ENCODE measurements at places on chromosomes 2 and 18.

DNA sequence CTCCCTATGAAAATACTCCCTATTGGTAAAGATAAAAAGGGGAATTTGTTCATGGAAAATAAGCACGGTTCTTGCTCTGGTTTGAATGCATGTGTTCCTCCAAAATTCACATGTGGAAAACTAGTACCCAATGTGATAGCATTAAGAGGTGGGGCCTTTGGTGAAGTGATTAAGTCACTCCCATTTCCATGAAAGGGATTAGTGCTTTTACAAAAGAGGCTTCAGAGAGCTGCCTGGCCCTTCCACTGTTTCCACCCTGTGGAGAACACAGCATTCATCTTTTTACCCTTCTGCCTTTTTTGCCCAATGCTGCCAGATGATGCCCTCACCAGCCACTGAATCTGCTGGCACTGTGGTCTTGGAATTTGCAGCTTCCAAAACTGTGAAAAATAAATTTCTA, 666.8 kb downstream of the ARHGAP15 start:
- H3K4me3 ChIP-seq, result no peak overlapping the region
- no peak for DNase-seq
- no peaks in the 10 kb centered on the region for H3K36me3 ChIP-seq
- H3K27ac ChIP-seq, result no peak overlapping the region
- no peaks in the 10 kb centered on the region for H3K27me3 ChIP-seq
- H3K4me1 ChIP-seq, result no peaks in the 10 kb centered on the region

DNA sequence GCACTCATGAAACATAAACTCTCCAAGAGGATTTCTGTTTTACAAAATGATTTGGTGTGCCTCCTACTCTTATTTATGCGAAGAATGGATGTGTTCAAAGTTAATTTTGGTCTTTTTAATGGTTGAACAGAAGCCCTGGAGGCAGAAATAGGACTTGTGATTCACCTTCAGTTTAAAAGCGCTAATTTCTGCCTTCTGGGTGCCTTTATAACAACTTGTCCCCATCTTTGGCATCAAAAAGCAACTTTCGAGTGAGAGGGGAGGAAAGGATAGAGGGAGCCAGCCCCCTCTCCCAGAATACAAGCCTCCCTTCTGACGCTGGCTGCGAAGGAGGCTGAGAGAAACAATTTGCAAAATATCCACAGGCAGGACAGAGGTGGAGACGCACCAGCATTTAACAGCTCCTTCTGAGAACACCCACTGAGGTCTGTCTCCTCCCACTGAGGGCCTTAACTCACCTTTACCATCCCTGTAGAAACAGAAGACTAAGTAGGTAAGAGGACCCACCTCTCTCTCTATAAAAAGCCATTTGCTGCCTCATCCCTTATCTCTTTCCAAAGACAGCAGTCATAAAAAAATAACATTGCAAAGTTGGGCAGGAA, 24.3 kb upstream of the BCL11A start:
- DNase-seq, result no peak
- H3K27ac ChIP-seq, result no peak overlapping the region
- H3K4me3 ChIP-seq, result no peak overlapping the region
- no peaks in the 10 kb centered on the region for H3K27me3 ChIP-seq
- no peaks in the 10 kb centered on the region for H3K36me3 ChIP-seq
- no peaks in the 10 kb centered on the region for H3K4me1 ChIP-seq

- H3K4me1 ChIP-seq, result peaks cover 3% of the 10 kb centered on the region
- H3K27me3 ChIP-seq, result no peaks in the 10 kb centered on the region
- no peak for DNase-seq
- no peak overlapping the region for H3K27ac ChIP-seq
Measured at GRCh38 chr2:121350890-121351289, 65.9 kb upstream of the TFCP2L1 start.

GRCh38 chr2:215680605-215681598, 245.0 kb upstream of the FN1 start:
- H3K4me1 ChIP-seq, result no peaks in the 10 kb centered on the region
- H3K27ac ChIP-seq, result no peak overlapping the region
- no peaks in the 10 kb centered on the region for H3K36me3 ChIP-seq
- no peak overlapping the region for H3K4me3 ChIP-seq

DNA sequence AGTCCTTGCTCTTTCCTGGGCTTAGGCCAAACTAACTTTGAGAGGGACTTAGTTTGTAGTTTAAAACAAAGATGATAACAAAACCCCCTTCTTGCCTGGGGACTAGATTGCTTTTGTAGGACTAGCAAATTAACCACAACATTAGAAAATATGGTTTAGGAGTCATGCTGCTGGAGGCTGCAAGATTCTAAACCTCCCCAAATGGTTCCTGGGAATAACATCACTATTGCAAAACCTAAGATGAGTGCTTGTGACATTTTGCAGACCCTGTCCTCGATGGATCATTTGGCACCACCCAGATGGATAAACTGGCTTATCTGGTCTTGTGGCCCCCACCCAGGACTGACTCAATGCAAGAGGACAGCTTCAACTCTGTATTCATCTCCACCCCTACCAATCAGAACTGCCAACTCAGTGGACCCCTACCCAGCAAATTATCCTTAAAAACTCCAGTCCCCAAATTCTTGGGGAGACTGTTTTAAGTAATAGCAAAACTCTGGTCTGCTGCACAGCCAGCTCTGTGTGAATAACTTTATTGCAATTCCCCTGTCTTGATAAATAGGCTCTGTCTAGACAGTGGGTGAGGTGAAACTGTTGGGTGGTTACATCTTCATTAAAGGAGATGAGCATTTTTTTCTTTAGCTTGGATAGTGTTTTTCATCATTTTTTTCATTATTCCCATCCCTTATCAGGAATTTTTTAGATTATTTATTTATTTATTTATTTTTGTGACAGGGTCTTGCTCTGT, 58.9 kb downstream of the SPTBN1 start:
- H3K4me1 ChIP-seq, result peaks cover 3% of the 10 kb centered on the region
- H3K36me3 ChIP-seq, result no peaks in the 10 kb centered on the region
- no peak overlapping the region for H3K27ac ChIP-seq
- no peak for DNase-seq
- no peak overlapping the region for H3K4me3 ChIP-seq
- H3K27me3 ChIP-seq, result no peaks in the 10 kb centered on the region

DNA sequence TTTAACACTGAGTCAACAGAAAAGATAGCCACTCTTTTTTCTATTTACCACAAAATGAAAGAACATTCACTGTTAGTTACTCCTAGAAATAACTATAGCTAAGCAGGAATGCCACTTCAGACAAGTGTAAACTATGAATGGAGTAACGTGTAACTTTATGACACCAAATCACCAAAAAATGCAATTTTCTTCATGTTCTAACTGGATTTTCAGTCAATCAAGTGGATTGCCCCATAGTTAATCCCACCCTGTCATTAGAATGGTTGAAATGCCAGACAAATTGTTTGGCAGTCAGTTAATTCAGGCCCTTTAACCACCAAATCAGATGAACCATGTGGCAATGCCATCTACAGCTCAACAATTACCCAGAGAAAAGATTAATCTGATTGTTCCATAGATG, 9.9 kb downstream of the EPHA4 start:
- no peak overlapping the region for H3K4me3 ChIP-seq
- H3K4me1 ChIP-seq, result no peaks in the 10 kb centered on the region
- no peaks in the 10 kb centered on the region for H3K27me3 ChIP-seq
- DNase-seq, result no peak
- no peak overlapping the region for H3K27ac ChIP-seq

DNA sequence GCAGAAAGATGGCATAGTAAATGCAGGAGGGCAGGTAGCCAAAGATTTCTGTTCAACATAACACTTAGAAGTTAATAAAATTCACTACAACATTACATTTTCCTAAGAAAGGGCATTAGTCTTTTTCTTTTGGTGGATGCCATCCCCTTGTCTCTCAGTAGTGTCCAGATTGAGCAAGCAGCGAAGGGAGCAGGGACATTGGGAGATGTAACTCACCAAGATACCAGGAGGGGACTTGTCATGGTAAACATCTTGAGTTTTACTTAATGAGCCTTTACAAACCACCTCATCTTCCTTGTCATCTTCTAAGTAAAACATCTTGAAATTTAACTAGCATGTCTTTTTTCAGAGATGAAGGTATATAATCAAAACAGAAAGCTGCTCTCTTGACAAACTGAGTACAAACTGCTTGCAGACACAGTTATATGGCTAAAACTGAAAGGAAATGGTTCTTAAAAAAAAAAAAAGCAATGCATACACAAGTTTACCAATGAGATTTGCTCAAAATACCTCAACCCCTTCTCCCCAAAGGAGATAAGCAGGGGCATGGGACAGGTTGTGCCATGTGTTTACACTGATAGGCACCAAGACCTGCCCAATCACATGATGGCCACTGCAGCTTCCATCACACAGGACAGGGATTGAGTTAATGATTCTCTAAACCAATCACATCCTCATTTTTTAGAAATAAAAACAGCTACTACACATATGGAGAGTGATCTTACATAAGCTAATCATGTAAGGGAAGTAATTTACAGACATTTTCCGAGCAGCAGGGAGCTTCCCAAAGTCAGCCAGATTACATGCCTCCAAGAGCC, 30.3 kb downstream of the LPIN2 start:
- H3K27ac ChIP-seq, result no peak overlapping the region
- H3K27me3 ChIP-seq, result no peaks in the 10 kb centered on the region
- H3K4me1 ChIP-seq, result peaks cover 3% of the 10 kb centered on the region
- no peak for DNase-seq
- H3K36me3 ChIP-seq, result no peaks in the 10 kb centered on the region

GRCh38 chr2:164903951-164904350, 51.4 kb downstream of the SLC38A11 start:
- no peaks in the 10 kb centered on the region for H3K4me1 ChIP-seq
- no peak overlapping the region for H3K27ac ChIP-seq
- H3K4me3 ChIP-seq, result no peak overlapping the region
- H3K27me3 ChIP-seq, result no peaks in the 10 kb centered on the region
- no peaks in the 10 kb centered on the region for H3K36me3 ChIP-seq
- no peak for DNase-seq

GRCh38 chr2:195252018-195252417, 405.0 kb upstream of the SLC39A10 start:
- H3K4me1 ChIP-seq, result no peaks in the 10 kb centered on the region
- H3K36me3 ChIP-seq, result no peaks in the 10 kb centered on the region
- H3K27ac ChIP-seq, result no peak overlapping the region
- no peaks in the 10 kb centered on the region for H3K27me3 ChIP-seq
- DNase-seq, result no peak
- no peak overlapping the region for H3K4me3 ChIP-seq

- H3K4me1 ChIP-seq, result no peaks in the 10 kb centered on the region
- H3K27ac ChIP-seq, result no peak overlapping the region
- no peaks in the 10 kb centered on the region for H3K27me3 ChIP-seq
- no peak for DNase-seq
- H3K36me3 ChIP-seq, result no peaks in the 10 kb centered on the region
- H3K4me3 ChIP-seq, result no peak overlapping the region
Measured at GRCh38 chr2:167686691-167687090, 560.7 kb downstream of the STK39 start.

- no peak overlapping the region for H3K4me3 ChIP-seq
- H3K27me3 ChIP-seq, result no peaks in the 10 kb centered on the region
- H3K27ac ChIP-seq, result no peak overlapping the region
- no peak for DNase-seq
Measured at GRCh38 chr2:159200498-159200897, 86.0 kb downstream of the WDSUB1 start.

GRCh38 chr2:127155947-127156346, 49.0 kb upstream of the BIN1 start:
- no peak overlapping the region for H3K27ac ChIP-seq
- no peaks in the 10 kb centered on the region for H3K4me1 ChIP-seq
- DNase-seq, result no peak
- no peak overlapping the region for H3K4me3 ChIP-seq

DNA sequence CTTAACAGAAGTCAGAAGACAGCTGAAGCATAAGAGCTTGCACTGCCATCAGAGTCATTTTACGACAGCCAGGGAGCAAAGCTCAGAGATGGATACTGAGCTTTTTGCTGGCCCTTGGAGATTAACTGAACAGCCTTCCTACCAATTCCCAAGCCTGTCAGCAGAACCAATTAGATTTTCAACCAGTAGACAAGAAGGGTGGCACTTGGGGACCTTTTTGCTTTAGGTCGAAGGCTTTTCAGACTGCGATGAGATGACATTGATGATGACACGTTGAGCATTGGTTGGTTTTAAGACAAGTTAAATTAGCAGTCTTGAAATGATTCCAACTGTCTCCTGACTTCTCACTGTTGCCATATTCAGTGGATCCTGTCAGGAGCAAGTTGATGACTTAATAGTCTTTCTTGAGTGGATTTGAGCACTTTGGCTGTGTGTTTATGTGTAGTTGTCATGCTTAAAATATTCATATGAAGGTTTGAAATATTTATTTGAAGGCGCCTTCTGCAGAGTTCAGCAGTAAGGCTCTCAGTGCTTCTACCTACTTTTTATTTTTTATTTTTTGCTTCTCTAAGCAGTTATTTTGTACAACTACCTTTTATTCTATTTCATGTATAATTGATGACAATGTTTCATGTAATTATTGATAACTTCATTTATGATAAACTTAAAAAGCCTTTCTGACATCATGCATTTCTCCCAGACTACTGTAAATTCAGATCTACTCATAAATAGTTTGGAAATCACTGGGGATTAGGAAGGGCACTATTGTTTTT, 256.7 kb downstream of the CAMKMT start:
- DNase-seq, result no peak
- no peak overlapping the region for H3K27ac ChIP-seq
- no peaks in the 10 kb centered on the region for H3K27me3 ChIP-seq
- H3K36me3 ChIP-seq, result no peaks in the 10 kb centered on the region
- no peak overlapping the region for H3K4me3 ChIP-seq

DNA sequence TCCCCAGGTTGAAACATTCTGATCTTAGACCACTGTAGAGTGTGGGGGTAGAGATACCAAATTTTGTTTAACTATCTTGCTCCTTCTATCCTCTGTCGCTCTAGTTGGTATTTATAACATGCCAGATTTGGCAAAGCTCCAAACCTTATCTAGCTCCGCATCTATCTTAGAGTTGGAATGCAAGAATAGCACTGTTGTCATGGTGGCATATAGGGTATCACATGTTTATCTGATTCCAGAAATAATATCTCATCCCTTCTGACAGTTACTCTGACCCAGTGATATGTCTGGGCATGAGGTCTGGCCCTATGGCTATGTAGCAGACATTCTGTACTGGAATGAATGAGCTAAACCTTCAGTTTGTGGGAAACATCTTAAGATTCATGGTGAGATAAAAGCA, 51.7 kb downstream of the CABYR start:
- H3K4me1 ChIP-seq, result peaks cover 2% of the 10 kb centered on the region
- H3K36me3 ChIP-seq, result no peaks in the 10 kb centered on the region
- H3K27ac ChIP-seq, result no peak overlapping the region
- H3K27me3 ChIP-seq, result no peaks in the 10 kb centered on the region
- no peak overlapping the region for H3K4me3 ChIP-seq
- DNase-seq, result no peak

Data from aorta (tissue), 5 donors.